ENCODE measurements at places on chromosomes 4 and X.

- DNase-seq: no peak
Observed at GRCh38 chr4:177385576-177386277, 56.5 kb downstream of the AGA start.

DNA sequence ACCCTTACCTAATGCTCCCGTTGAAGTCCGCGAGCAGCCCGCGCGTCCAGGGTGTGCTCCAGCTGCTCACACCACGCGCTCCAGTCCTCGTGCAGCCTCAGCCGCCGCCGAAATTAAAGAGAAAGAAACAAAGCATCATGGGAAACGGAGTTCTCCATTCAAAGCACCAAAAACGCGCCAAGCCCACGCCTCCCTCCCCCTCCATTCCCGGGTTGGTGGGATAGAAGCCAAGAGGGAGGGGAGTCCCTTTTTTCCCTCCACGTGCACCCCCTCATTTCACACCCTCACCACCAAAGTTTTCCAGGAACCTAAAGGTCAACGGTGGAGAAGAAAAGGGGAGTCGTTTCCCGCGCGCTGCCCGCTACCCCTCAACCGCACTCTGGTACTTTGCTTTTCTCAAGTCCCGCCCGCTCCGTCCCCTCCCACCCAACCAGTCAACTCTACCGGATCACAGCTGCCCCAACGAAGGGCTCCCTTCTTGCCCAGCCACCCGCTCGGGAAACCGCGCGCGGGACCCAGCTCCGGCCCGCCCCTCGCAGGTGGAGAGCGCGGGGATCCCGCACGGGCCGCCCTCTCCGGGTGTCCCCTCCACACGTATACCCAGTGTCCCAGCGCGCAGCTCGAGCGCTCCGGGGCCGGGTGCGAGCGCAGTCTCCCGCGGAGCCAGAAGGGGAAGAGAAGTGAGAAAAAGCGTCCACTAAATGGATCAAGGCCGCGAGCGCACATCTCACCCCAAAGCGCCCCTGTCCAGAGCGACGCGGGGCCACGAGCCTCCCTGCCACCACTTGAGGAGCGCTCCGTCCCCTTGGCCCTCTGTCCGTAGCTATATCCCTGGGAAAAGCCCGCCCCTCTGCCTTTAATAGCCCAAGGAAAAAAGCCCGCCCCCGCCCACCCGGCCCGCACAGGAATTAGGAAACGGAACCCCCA, 65.1 kb upstream of the CCDC160 start:
- DNase-seq: no peak

GRCh38 chr4:89110541-89110985, 770 bp upstream of the TIGD2 start:
- DNase-seq: no peak

DNA sequence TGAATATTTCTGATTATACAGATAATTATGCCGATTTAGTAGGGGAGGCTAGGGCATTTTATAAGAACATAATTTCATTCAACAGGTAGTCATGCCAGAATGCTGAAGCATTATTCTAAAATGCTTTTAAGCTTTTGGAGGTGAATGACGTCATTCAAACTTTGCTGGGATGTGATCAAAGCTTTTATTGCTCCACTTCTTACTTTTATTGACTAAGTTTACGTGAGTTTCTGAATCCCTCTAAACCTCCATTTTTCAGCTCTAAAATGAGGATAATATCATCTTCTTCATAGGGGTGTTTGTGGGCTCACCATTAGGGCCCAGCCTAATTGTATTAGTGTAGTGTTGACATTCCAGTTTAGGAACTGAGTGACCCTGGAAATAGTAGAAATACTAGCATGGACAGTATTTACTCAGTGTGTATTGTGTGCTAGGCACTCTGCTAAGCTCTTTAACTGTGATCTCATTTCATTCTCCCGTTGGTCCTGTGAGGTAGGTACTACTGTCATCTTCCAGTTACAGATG, 3.0 kb downstream of the WWC2 start:
- no peak for DNase-seq

DNA sequence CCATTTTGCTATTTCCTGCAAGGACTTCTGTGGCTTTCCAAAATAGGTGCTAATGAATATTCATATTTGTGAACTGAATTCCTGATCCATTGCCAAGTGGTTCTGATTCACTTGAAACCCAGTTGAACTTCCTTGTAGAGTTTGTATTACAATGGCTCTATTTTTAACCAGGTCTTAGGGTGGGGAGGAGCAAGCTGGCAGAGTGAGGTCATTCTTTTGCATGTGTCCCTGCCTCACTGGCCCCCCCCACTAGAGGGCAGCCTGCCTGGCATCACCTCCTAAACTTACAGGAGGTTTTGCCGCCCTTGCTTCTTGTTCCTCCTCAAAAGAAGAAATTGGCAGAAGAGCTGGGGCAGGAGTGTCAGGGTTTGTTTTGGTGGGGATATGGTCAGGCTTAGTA, 10.5 kb downstream of the PTTG2 start:
- no peak for DNase-seq

GRCh38 chrX:38768079-38768478, 33.2 kb upstream of the MID1IP1 start:
- no peak for DNase-seq

DNA sequence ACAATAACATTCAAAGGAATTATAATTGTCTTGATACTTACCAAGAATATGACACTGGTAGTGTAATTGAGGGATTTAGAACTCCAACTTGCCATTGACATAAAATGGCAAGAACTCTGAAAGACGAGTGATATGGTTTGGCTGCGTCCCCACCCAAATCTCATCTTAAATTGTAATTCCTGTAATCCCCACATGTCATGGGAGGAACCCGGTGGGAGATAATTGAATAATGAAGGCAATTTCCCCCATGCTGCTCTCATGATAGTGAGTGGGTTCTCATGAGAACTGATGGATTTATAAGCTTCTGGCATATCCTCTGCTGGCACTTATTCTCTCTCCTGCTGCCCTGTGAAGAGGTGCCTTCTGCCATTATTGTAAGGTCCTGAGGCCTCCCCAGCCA, 1536.4 kb downstream of the TECRL start:
- DNase-seq: no peak

DNA sequence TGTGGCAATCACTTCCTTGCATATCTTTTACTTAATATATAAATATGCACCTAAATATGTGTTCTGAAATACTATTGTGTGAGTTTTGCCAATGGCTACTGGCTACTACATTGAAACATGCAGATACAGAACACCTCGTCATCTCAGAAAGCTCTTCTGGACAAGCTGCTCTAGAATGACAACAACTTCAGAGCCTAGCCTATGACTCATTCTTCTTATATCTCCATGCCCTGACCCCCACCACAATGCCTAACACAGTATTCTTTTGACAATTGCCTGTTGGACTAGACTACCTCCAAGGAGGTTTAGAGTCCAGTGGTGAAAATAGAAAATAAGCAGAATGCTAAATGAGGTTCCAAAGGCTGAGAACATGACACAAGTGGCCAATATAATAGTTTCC, 17.6 kb upstream of the DMP1 start:
- no peak for DNase-seq

DNA sequence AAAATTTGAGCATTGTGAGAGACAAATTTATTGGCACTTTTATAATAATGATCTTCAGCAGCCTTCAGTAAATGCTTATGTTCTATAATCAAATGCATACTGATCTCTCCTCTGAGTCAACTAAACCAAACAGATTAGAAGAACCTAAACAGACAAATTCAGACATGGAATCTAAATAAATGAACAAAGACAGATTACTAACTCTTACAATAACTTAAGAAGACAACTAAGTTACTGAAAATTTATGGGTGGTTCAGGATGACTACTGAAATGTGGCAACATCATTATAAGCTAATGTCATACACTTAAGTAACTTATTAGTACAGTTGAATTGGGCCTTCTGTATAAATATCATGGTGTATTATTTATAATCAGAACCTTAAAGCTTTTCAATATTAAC, 127.3 kb downstream of the NEK1 start:
- no peak for DNase-seq

- DNase-seq: no peak
Observed at GRCh38 chr4:40140196-40140595, 56.6 kb upstream of the RHOH start.
